ENCODE measurements at places on chromosomes 12 and 14. TPM values are rescaled to one million over a fixed set of nuclear protein-coding genes. Genes with fewer than 3 reads are reported as not detected.

- no peak overlapping the region for H3K27ac ChIP-seq
- peaks cover 23% of the 10 kb centered on the region for H3K36me3 ChIP-seq
- no peaks in the 10 kb centered on the region for H3K27me3 ChIP-seq
- H3K4me3 ChIP-seq = no peak overlapping the region
- no peaks in the 10 kb centered on the region for H3K4me1 ChIP-seq
- DNase-seq = no peak
Measured at GRCh38 chr12:56346675-56347074, 8.0 kb downstream of the IL23A start.

The ANKRD9 gene
- total RNA-seq = 3.2 TPM

The TESPA1 gene
- 215 TPM for total RNA-seq

DNA sequence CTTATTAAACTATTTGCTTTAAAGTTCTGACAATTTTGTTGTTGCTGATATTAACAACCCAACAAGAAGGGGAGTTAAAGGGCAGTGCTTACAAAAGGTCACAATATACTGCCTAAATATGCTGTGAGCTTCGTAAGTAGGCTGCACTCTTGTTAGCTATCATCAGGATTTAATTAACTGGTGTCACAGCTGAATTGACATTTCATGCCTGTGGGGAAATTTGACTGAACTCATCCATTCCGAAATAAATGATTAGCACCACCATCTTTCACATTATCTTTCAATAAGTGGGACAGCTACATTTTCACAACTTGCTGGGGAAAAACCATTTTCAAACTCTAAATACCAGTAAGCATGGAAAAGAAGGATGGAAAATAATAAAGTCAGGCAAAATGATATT, 146.6 kb downstream of the PTPRO start:
- H3K4me3 ChIP-seq = no peak overlapping the region
- no peaks in the 10 kb centered on the region for H3K4me1 ChIP-seq
- DNase-seq = no peak
- no peaks in the 10 kb centered on the region for H3K36me3 ChIP-seq
- no peak overlapping the region for H3K27ac ChIP-seq

DNA sequence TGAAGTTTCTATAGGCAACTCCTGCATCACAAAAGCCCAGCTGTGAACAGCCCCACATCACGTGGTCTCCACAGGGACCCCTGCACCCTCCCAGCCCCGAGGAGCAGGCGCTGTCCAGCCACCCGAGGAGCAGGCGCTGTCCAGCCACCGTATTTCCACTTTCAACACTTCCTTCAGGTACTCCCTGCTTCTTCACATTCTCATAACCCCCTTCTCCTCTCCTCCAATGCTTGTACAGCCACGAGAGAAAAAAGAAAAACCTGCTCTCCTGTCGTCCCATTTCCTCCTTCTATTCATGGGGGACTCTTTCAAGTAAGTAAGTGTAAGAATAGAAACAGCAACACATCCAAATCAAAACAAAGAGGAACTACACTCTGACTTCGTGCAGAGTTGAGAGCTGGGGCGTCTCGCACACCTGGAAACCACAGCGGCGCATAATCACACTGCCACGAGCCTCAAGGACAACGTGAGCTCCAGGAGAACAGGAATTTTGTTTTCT, 11.9 kb downstream of the CDC42BPB start:
- no peak for DNase-seq
- no peak overlapping the region for H3K4me3 ChIP-seq
- no peaks in the 10 kb centered on the region for H3K27me3 ChIP-seq
- H3K27ac ChIP-seq = no peak overlapping the region
- no peaks in the 10 kb centered on the region for H3K4me1 ChIP-seq

DNA sequence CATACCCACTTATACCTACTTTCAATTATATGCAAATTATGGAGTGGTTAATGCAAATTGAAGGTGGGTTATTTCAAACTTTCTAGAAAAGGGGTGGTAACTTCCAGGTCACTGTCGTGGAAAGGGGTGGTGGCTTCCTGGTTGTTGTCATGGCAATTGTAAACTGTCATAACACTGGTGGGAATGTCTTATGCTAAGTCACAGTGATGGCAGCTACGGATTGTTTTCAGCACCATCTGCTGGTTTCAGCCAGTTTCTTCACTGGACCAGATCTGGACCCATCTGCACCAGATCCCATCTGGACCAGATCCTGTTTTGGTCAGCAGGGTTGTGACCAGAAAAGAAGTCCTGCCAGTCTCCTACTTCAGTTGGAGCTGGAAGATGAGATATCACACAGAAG, 1469.3 kb downstream of the AACS start:
- no peak overlapping the region for H3K4me3 ChIP-seq
- H3K36me3 ChIP-seq = no peaks in the 10 kb centered on the region
- H3K4me1 ChIP-seq = no peaks in the 10 kb centered on the region
- no peak overlapping the region for H3K27ac ChIP-seq
- DNase-seq = no peak

DNA sequence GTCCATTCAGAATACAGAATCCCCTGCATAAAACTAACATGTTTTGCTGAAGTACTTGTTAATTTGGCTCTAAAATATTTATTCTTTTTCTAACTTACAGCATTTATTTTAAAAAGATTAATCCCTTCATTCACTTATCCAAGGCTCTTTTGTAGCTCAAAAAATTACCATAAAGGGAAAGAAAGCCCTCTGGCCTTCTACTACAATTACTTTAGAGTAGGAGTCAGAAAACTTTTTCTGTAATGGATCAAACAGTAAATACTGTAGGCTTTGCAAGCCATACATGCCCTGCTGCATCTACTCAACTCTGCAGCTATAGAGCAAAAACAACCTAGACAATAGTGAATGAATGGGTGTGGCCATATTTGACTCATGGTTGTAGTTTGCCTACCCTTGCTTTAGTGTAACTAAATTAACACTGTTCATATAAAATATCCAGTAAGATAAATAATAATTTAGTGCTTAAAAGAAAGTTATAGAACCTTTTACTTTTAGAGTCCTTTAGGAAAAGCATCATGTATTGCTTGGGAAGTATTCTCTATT, 74.2 kb upstream of the ZFP36L1 start:
- H3K4me3 ChIP-seq = no peak overlapping the region
- H3K27me3 ChIP-seq = no peaks in the 10 kb centered on the region
- DNase-seq = no peak
- no peaks in the 10 kb centered on the region for H3K4me1 ChIP-seq

GRCh38 chr12:92059960-92060359, 85.7 kb downstream of the BTG1 start:
- H3K36me3 ChIP-seq = no peaks in the 10 kb centered on the region
- H3K27me3 ChIP-seq = no peaks in the 10 kb centered on the region
- peaks cover 20% of the 10 kb centered on the region for H3K4me1 ChIP-seq
- H3K4me3 ChIP-seq = no peak overlapping the region
- H3K27ac ChIP-seq = no peak overlapping the region

The CLEC2A gene
- total RNA-seq = not detected

- H3K36me3 ChIP-seq = no peaks in the 10 kb centered on the region
- DNase-seq = no peak
- H3K27me3 ChIP-seq = peaks cover 6% of the 10 kb centered on the region
- H3K27ac ChIP-seq = no peak overlapping the region
- H3K4me1 ChIP-seq = no peaks in the 10 kb centered on the region
- no peak overlapping the region for H3K4me3 ChIP-seq
Measured at GRCh38 chr12:130850418-130851021, 11.5 kb upstream of the STX2 start.

- H3K27me3 ChIP-seq = no peaks in the 10 kb centered on the region
- peaks cover 30% of the 10 kb centered on the region for H3K36me3 ChIP-seq
- H3K27ac ChIP-seq = no peak overlapping the region
- H3K4me3 ChIP-seq = no peak overlapping the region
- no peak for DNase-seq
Measured at GRCh38 chr12:123013185-123014095, 33.0 kb downstream of the ARL6IP4 start.

GRCh38 chr12:105744371-105745058, 394.2 kb downstream of the NUAK1 start:
- H3K36me3 ChIP-seq = no peaks in the 10 kb centered on the region
- H3K4me1 ChIP-seq = no peaks in the 10 kb centered on the region
- no peak overlapping the region for H3K4me3 ChIP-seq
- H3K27me3 ChIP-seq = peaks cover 5% of the 10 kb centered on the region
- no peak overlapping the region for H3K27ac ChIP-seq

- H3K27ac ChIP-seq = no peak overlapping the region
- no peaks in the 10 kb centered on the region for H3K36me3 ChIP-seq
- H3K4me3 ChIP-seq = no peak overlapping the region
- no peaks in the 10 kb centered on the region for H3K27me3 ChIP-seq
Measured at GRCh38 chr12:67002720-67003119, 266.4 kb upstream of the CAND1 start.

The LIN7A gene
- 0.12 TPM for total RNA-seq

DNA sequence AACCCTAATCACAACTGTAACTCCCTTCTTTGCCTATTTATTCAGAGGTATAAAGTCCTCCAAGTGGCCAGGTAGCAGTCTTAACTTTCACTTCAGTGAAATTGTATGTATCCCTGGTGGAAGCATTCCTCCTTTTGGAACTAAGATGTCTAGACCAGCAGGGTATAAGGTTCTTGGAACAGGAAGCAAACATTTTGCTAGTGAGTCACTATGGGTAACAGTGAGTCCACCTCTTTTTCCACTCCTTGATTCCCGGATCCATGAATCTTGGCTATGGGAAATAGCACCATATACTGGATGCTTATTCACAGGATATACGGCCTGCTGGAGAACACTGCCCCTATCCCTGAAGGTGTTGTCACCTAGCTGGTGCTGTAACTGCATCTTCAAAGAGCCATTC, 80.2 kb downstream of the KCNA5 start:
- H3K27me3 ChIP-seq = no peaks in the 10 kb centered on the region
- no peak overlapping the region for H3K4me3 ChIP-seq
- DNase-seq = no peak
- H3K4me1 ChIP-seq = no peaks in the 10 kb centered on the region
- H3K27ac ChIP-seq = no peak overlapping the region

GRCh38 chr14:50260511-50260910, 29.1 kb upstream of the SOS2 start:
- H3K4me3 ChIP-seq = no peak overlapping the region
- no peak overlapping the region for H3K27ac ChIP-seq
- H3K4me1 ChIP-seq = no peaks in the 10 kb centered on the region
- no peaks in the 10 kb centered on the region for H3K27me3 ChIP-seq
- no peaks in the 10 kb centered on the region for H3K36me3 ChIP-seq

DNA sequence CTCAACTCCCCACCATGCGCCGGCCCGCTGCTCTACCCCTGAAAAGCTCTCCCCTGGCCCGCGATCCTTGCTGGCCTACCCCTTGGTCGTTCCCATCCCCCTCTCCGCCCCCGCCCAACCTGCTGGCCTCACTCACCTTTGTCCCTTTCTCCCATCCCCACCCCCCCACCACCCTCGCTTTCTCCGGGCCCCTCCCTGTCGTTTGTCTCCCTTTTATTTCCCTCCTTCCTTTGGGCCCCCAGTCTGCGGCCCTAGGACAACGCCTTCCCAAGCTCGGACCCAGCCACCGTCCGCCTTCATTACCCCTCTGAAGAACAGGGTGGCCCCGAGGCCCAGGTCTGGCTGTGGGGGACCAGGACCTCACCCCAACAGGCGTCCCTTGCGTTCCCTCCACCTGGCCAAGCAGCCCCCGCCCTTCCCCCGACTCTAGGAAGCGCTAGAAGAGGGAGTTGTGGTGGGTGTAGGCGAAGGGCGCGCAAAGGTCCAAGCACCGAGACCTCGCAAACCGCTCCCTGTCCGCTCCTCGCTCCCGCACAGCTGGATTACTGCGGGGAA, 6.9 kb upstream of the SLC7A7 start:
- H3K27ac ChIP-seq = no peak overlapping the region
- DNase-seq = no peak
- H3K4me1 ChIP-seq = peaks cover 7% of the 10 kb centered on the region
- no peaks in the 10 kb centered on the region for H3K36me3 ChIP-seq

- no peak for DNase-seq
- H3K4me1 ChIP-seq = no peaks in the 10 kb centered on the region
- peaks cover 56% of the 10 kb centered on the region for H3K27me3 ChIP-seq
Measured at GRCh38 chr14:37589715-37590427, 5.2 kb downstream of the FOXA1 start.

The GNB3 gene
- total RNA-seq = 2.2 TPM

The SUOX gene
- 3.2 TPM for total RNA-seq

The TMEM179 gene
- not detected for total RNA-seq

GRCh38 chr12:31574803-31575575, 15.9 kb downstream of the DENND5B start:
- no peak overlapping the region for H3K27ac ChIP-seq
- no peaks in the 10 kb centered on the region for H3K36me3 ChIP-seq
- DNase-seq = no peak
- H3K4me3 ChIP-seq = no peak overlapping the region
- H3K27me3 ChIP-seq = no peaks in the 10 kb centered on the region

DNA sequence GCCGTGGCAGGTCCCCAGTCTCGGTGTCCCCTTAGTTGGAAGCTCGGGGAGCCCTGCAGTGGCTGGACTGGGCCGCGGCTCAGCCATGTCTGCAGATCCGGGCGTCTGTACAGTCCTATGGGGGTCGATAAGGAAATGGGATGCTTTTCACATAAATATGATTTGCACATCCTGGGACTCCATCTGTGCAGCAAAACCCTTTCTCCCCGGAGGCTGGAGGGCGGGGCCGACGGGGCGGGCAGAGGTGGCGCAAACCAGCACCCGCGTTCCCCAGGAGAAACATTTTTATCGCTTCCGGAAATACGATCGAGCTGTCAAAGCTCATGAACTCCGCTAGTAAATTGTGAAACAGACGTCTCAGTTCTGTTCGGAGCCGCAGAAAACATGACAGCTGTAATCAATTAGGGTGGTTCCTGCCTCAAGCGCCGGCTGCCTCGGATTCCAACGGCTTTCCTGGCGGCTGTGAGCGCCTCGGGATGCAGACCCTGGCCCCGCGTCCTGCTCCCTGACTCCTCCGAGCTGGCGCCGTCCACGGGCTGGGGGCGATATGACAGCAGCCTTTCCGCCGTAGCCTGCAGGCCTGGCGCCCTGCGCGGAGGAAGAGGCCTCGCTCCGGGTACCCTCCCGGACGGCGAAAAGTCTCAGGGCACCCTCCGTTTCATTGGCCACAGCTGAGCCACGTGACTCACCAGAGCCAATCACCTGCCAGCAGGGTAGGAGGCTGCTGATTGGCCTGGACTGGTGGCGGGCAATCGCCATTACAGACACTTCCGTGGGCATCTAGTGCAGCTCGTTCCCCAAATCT, 23.0 kb downstream of the DIO3 start:
- DNase-seq = no peak
- no peaks in the 10 kb centered on the region for H3K27me3 ChIP-seq
- no peaks in the 10 kb centered on the region for H3K36me3 ChIP-seq
- no peak overlapping the region for H3K27ac ChIP-seq
- no peaks in the 10 kb centered on the region for H3K4me1 ChIP-seq

GRCh38 chr12:14885718-14886221, at the start of gene MGP:
Gene MGP, minus strand, starts transcription at chr12:14885854. Its CDS starts 63 bp downstream, at chr12:14885791.
- no peak within 1 kb of the TSS for H3K4me3 ChIP-seq
- no peaks in the 10 kb centered on the region for H3K27me3 ChIP-seq
- H3K36me3 ChIP-seq = no peaks in the 10 kb centered on the region
- DNase-seq = no peak
- H3K27ac ChIP-seq = no peak within 1 kb of the TSS

The HCAR3 gene
- total RNA-seq = not detected

All from T-cell (primary cell).